Brain (organoid and tissue), 16 donors: ENCODE measurements at places on chromosomes 16 and 17.
A peak's percentile ranks its signal among the peaks of the same experiment; 100 is the strongest.

DNA sequence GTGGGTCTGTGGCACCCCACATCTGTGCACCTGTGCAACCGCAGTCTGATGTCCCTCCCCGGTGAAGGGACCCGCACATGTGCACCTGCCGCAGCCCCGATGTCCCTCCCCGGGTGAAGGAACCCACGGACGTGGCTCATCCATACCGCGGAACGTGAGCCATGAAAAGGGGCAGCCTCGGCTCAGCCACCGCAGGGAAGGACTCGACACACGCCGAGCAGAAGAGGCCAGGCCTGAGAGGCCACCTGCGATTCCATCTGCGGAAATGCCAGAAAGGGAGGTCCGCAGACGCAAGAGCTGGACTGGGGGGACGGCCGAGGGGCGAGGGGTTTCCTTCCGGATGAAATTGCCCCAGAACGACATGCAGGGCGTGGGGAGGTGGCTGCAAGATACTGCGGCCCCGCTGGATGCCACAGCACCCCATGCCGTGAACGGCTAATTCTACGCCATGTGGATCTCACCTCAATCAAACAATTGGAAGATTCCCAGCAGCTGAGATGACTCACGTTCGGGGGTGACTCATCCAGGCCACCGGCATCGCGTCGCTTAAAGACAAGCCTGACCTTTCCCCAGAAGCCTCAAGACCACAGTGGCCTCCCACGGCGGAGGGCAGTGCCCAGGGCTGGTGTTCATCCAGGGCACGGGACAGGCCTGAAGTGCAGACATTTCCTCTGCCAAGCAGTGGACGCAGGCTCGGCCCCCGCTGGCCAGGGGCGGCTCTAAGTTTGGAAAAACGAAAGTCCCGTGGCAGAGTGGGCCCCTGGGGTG is 21.0 kb downstream of the SOX8 start:
- no peak for DNase-seq

DNA sequence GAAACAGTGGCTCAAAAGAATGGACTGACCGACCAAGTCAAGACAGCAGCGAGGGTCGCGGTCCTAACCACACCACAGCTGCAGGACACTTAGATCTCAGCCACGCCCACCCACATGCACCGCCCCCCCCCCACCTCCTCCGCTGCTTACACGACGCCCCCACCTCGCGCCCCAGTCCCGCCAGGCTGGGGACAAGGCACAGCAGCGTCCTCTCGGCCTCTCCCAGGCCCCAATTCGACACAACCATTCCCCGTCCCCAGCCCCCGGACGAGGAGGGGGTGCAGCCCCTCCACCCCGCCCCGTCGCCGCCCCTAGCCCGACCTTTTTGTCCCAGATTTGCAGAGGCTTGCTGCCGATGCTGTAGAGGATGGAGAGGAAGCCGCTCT is 477 bp downstream of the CFAP20 start:
- no peak for DNase-seq

DNA sequence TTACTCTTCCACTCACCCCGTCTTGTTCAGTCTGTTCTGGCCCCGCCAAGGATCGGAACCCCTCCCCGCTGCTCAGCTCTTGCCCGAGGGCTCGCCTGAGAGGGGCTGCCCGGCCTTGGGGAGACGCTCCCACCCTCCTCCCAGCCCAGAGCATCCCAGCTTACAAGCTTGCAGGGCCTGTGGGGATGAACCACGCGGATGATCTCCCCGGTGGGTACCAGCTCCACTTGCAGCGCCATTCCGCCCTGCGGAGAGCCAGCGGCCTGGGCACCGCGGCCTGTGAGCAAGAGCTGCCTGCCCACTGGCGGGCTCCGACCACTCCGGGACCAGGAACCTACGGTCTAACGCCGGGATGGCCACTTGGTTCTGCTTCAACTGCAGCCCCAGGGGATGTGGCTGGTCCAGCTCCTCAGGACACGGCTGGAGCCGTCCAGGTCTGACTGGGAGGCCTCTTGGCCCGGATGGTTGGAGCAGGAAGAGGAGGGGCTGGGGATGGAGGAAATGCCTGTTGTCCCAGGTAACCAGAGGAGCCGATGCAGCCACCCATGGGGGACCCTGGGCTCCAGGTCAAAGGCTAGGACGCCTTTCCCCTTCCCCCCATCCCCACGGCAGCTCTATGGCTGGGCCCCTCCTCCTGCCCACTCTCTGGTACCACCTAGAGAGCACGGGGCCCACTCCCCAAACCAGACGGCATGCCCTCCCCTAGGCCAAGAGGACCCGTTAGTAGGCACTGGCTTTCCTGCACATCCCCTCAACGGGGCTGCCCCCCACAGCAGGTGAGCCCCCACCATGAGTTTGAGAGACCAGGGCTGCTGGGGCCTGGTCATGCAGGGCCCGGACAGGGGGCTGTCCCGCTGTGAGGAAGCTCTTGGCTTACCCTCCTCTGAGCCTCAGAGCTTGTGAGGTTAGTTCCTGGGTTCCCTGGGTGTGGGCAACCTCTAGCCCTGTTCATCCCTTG is at the start of gene MYO1C:
MYO1C (minus strand) TSS at position 438 of the 958 bp plus-strand sequence; CDS start at position 239, 199 bp downstream.
- DNase-seq: no peak

DNA sequence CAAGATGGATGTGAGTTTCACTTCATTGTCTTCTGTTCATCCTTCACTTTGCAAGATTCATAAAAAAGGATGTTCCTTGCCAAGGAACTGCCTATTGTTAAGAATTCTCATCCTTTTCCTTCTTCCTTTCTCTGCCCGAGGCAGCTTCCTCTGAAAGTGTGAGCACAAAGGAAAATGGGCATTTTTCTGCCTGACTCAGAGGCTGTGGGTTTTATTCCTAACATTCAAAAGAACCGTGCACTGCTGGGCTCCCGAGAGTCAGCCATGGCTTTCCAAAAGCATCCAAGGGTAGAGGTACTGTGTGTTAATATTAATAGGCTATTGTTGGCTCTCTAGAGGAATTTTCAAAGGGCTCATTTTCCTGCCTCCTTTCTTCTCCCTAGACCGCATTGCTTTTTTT is 289.4 kb downstream of the ABCC12 start:
- peak; percentile 52 for DNase-seq

DNA sequence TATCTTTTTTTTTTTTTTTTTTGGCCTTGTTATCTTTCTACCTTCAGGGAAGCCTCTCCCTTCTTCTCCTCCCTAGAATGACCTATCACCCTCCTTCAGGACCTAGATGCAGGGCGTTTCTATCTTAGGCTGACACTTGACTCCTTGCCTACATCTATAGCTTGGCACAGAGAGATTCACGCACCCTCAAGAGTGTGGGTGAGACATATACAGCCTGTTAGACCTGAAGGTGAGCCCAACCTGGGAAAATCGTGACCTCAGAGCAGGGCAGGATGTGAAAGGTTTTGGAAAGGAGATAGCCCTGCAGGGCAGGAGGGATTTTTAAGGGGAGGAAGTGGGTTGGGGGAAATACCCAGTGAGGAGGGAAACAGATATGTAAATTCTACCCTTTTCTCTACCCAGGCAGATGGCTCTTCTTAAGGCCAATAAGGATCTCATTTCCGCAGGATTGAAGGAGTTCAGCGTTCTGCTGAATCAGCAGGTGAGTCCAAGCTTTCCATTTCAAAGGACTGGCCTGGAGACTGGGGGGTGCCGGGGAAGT is at the start of gene AHSP:
AHSP (plus strand) TSS at position 167 of the 541 bp plus-strand sequence; CDS start at position 407, 240 bp downstream.
- no peak for DNase-seq

DNA sequence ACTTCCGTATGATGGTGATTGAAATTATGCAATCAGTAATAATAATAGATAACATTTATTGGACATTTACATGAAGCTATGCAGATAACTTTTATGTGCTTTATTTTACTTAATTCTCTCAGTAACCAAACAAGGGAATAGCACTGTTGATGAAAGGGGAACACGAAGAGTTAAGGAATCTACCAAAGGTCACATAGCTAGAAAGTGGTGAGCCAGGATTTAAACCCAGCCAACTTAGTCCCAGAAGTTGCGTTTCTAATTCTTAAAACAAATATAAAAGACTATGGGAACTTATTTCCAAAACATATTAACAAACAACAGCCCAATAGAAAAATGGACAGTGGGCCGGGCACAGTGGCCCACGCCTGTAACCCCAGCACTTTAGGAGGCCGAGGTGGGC is 9.7 kb downstream of the SPNS3 start:
- DNase-seq: no peak

DNA sequence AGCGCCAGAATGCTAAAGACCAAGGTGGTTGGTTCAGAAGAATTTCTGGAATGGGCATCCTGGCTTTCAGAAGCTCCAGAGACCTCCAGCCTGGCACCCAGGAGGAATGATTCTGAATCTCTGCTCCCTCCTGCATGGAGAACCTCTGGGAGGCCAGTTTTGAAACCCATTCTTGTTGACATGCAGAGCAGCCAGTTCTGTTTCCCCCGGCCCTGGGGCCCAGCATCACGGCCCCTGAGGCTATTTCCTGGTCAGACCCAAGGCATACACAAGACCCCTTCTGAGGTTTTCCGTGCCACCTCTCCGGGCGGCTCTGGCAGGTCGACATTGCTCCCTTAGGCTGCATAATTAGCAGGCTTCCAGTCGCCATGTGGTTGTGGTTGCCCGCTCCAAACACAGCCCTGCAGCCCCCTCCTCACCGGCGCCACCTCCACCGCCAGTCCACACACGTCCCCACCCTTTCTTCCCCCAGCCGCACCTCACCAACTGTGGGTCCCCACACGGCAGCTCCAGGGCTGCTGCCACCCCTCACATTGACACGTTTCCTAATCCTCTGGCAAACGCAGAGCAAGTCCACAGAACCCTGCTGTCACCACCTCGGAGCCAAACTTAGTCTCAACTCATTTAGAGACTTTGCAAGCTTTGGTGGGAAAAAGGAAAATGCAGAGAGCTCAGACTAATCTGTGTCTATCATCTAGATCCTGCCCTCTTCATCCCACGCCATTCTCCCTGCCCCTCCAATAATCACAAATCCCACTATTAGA is 367.1 kb downstream of the SOX9 start:
- DNase-seq: no peak

DNA sequence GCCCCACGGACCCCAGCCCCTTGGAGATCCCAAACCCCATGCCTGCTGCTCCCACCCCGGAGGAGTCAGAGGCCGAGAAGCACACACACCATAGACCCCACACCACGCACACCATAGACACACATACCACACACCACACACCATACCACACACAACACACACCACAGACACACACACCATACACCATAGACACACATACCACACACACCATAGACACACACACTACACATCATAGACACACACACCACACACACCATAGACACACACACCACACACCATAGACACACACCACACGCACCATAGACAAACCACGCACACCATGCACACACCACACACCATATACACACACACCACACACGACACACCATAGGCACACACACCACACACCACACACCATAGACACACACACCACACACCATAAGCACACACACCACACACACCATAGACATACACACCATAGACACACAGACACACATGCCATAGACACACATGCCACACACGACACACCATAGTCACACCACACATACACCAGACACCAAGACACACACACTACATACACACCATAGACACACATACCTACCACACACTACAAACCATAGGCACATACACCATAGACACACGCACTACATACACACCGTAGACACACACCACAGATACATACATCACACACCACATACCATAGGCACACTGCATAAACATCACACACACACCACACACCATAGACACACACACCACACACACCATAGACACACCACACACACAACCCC is 11.3 kb downstream of the TBC1D16 start:
- no peak for DNase-seq

DNA sequence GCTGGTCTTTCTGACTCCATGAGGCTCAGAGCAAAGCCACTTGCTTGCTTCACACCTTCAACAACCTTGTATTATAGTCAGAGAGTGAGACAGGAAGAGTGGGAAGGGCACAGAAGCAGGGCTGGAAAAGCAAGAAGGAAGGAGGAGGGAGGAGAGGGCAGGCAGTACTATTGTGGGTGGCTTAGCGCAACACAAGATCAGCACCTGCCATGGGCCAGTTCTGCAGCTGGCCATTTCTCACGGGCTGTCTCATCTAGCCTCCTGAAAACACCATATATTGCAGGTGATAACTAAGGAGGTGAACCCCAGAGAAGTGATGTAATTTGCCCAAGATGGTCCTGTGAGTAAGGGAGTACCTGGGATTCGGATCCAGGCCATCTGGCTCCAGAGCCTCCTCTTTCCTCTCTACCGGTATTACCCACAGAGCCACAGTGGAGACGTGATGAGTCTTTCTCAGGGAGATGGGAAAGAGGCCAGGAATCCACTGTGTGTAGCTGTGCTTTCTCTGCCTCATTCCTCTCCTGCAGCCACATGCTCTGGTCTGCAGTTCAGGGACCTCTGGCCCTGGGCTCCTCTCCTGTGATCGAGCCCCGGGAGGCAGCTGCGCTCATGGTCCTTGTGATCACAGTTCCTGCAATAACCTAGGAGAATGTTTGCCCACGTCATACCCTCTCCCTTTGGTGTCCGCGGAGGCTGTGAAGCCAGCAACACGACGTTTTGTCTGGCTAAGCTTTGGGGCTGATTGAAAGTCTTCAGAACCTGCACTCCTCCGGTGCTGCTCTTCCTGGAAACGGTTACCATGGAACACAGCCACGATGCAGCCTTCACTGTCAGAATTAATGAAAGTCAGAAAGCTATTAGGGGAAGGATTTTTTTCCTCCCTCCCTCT is 178.1 kb upstream of the CCL2 start:
- peak; percentile 93 for DNase-seq

DNA sequence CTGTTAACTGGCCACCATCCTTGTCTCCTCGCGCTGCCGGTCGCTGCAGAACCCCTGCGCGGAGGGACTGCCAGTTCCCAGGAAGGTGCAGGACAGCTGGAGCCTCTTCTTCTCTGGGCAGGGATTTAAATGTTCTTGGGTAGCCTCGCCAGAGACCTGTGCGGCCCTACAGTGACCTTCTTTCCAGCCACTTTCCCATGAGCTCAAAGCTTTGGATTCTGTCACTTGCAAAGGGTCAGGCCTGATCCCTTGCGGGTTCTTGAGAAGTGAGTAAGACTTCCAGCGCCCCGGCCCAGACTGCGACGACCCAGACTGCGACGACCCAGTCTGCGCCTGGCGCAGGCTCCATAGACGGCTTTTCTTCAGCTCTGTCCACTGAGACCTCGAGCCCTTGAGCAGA is 1.4 kb upstream of the SLFN5 start:
- no peak for DNase-seq

- DNase-seq: peak; percentile 65
These were observed 120.9 kb downstream of the PRKCA start for GRCh38 chr17:66423056-66423955.

- DNase-seq: no peak
These were observed 5.5 kb upstream of the CDT1 start for GRCh38 chr16:88798073-88798472.
